Aorta (tissue), 5 donors: ENCODE measurements at places on chromosomes 5 and 9. TPM values are rescaled to one million over a fixed set of nuclear protein-coding genes. Genes with fewer than 3 reads are reported as not detected.

The FOXD4L5 gene
- total RNA-seq, result 0.45 TPM

The CDO1 gene
- total RNA-seq, result 27.7 TPM

The SAPCD2 gene
- total RNA-seq, result 0.26 TPM

The SLC36A3 gene
- total RNA-seq, result not detected

The PCDHB3 gene
- 2.9 TPM for total RNA-seq

The RLN2 gene
- not detected for total RNA-seq

The CCDC152 gene
- 0.78 TPM for total RNA-seq

The POLR1E gene
- total RNA-seq, result 23.8 TPM

DNA sequence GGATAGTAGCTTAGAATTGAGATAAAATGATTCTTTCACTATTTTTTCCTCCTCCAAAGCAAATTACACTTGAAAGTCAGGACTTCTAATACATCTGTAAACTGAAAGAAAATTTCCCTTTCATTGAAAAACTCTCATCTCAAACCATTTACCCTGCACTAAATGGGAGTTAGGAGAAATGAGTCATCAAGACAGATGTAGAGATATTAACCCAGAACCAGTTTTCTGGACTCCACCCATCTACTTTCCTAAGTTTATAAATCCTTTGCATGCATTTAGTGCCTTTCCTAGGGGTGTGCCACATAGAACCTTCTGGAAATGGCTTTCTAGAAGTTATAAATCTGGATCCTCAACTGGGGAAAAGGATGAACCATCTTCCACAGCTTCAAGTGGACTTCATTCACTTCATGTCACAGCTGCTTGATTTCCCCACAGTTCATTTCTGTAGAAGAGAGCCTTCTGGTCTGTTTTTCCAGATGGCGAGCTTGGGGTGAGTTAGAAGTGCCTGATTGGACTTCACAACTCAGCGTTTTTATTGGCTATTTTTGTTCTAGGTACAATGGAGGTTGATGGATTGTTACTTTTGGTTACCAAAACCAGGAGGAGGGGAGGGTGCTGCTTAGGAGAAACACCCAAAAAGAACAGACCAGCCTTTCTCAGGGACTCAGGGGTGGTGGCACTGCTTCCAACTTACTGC is 72.5 kb upstream of the GPR151 start:
- no peak for DNase-seq

DNA sequence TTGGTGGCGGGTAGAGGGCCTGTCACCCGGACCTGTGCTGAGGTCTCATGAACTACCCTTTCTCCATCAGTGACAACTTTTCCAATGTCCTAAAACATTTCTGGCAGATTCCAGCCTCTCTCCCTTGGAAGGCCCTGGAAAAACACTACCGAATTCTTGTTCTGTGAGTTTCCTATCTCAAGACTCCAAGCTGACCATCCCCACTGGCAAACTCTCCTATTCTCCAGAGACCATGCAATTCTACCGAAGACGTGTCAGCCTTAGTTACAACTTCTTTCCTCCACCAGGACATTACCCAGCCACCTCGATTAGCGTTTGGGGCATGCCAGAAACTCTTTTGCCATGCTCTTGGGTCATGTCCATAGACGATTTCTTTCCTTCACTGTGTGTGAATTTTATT is 26.8 kb upstream of the GABRP start:
- DNase-seq, result no peak

DNA sequence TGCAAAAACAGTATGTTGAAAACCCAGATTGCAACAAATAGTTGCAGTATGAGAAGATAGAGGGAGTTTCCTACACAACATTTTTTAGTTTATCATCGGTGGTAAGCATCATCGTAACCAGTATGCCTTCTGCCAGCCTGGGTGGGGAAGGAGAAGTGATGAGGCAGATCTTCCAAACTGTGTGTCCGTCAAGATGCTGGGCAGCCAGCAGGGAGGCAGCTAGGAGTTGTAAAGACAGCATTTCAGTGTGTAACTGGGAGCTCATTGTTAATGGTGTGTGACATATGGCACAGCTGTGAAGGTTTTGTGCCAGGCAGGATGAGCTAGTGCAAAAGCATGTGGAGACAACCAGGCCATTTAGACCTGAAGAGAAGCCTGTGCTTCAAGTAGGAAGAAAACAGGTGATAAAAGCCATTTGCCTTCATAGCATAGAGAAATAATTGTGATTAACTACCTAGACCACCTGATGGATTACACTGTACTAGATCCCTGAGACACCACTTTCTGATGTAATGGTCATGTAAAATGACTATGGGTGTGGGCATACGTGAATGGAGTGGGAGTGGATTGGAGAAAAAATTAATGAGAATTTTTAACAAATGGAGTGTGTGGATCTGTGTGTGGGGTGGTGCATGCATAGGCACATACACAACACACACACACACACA is 347.0 kb upstream of the ADAMTSL1 start:
- no peak for DNase-seq

DNA sequence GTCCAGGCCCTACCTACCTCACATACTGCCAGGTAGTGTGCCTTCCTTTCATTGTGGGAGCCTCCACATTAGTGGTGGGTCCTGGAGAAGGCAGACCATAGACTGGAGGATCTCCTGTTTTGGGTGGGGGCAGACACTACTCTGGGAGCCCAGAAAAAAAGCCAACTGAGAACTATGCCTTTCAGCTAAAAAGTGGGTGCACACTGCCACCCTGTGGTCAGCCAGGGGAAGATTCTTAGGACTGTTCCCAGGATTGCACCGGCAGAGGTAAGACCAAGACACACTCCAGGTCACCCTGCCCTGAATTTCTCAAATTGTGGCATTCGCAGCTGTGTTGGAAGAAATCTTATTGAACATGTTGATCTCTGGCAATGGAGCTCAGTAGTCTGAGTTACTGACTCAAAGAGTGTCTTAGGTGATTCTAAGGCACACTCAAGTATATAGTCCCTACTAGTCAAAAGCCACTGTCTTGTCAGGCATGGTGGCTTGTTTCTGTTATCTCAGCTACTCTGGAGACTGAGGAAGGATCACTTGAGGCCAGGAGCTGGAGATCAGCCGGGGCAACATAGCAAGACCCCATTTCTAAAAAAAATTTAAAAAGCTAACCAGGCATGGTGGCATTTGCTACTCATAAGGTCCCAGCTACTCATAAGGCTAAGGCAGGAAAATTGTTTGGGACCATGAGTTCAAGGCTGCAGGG is 3.6 kb downstream of the SIGMAR1 start:
- peak; percentile 85 for DNase-seq

DNA sequence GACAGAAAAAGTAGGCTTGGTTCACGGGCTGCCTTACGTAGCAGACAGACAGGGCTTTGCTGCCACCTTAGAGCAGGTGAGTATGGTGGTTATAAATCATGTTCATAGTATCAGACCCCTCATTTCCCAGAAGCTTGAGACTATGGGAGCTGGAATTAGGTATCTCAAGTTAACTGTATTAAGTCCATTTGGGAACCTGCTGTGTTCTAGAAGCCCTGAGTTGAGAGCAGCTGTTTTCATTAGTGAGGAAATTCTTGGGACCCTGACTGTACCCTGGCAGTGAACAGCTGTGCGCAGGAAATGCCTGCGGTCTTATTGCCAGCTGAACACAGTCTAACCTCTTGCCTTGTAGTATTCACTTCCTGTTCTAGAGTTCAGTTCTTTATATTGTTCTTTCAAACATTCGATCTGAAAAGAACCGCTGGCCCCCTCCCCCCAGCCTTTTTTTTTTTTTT is 29.8 kb downstream of the UGCG start:
- no peak for DNase-seq

- no peak for DNase-seq
Measured at GRCh38 chr5:170642776-170643436, 139.1 kb downstream of the KCNIP1 start.

DNA sequence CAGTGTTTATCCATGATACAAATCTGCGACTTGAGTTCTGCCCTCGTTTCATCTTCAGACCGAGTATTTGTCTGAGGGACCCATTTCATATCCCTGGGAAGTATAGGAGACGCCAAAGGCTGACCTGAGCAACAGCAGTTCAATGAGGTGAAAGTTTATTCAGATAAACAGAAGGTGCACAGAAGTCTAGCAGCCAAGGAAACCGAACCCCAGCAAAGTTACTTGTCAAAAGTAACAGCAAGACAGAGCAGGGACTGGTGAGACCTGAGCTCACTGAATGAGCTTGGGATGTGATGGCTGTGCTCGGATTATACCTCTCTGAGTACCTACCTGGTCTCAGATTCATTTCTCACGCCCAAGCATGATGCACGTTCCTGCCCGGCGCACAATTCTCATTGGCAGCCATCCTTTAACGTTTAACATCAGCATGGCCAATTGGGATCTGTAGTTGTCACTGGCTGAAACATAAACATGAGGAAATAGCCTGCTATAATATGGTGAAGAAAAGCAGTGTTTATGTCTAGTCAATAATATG is 599 bp downstream of the LYRM7 start:
- DNase-seq, result no peak

- DNase-seq, result no peak
Measured at GRCh38 chr5:148740966-148741742, 85.3 kb upstream of the ADRB2 start.

DNA sequence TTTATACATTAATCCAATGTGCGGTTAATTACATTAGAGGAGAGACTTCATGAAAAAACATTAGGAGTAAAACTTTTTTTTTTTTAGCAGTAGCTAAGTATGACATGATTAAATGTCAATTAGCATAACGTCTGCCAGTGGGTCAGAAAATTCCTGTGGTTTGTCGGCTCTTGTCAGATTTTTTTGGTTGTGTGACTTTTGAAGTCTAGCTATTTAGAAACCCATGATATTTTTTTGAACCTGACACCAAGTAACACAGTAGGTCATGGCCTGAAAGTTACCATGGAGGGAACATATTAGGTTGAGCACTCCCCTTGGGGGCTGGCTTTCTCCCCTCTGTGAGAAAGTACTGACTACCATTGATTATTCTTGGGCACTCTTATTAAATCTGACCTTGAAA is 84.8 kb upstream of the ALDH1A1 start:
- no peak for DNase-seq

DNA sequence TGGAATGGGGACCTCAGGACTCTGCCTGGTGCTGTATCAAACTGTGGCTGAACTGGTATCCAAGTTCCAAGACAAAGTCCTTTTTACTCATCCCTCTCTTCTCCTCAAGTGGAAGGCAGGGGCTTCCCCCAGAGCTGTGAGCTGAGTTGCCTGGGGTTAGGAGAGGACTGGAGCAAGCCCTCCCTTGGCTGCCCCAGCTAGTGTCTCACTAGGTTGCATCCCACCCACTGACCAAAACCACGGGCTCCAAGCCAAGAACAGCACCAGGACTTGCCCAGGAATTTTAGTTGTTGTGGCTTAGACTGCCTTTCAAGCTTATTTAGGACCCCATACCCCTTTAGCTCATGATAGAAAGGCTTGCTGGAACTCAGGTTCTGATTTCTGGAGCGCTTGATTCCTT is 158.7 kb upstream of the TNC start:
- no peak for DNase-seq

DNA sequence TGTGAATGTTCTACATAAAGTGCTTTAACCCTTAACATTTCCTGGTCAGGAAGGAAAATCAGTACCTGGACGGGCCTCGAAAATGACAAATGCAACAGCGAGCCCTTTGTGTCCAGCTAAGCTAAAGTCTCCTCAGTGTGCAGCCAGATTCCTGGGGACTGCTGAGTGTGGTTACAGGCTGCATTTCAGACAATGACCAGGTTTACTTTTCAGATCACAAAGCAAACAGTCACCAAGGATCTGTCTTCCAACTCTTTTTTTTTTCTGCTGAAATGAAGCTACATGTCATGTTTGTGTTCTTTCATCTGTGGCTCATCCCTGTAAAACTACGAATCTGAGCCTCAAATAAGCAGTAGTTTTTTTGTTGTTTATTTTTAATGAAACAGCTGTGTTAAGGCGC is 20.8 kb downstream of the SLC46A2 start:
- DNase-seq, result peak; percentile 8

DNA sequence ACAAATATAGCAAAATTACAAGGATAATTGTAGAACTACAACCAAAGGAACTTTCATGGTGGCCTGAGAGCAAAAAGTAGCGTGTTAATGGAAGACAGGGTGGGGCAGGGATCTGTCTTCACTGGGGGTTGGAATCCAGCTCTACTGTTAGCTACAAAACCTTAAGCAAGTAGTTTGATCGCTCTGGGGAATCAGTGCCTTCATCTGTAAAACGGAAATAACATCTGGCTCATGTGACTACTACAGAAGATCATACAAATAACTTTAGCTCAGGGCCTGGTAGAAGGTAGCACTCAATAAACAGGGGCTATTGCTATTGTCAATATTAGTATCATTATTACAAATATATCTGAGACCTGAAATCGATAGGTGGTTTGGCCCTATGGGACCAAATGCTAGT is 40.4 kb downstream of the ZNF608 start:
- no peak for DNase-seq

- no peak for DNase-seq
Measured at GRCh38 chr5:17441351-17441750, 56.7 kb upstream of the TAF11L2 start.

DNA sequence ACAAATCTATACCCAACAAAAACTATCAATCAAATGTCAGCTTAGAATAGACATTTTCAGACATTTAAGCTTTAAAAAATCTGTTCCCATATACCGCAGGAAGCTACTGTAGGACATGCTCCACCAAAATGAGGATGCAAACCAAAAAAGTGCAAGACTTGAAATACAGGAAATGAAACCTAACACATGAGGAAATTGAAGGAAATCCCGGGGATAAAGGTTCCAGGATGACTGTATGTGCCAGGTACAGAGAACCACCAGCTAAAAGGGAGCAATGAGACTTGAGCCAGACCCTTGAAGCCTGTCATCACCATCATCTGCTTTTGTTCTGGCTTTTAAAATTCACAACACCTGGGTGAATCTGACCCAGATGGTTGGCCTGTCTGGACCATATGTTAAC is 21.4 kb downstream of the DIAPH1 start:
- DNase-seq, result no peak

GRCh38 chr5:127979475-127979874 is 104.1 kb upstream of the SLC12A2 start:
- no peak for DNase-seq

GRCh38 chr5:37811866-37812265 is 28.0 kb downstream of the GDNF start:
- DNase-seq, result no peak

- DNase-seq, result no peak
Measured at GRCh38 chr5:89071941-89072331, 189.0 kb upstream of the MEF2C start.

GRCh38 chr5:165525271-165525670 is 2019.9 kb downstream of the MAT2B start:
- DNase-seq, result no peak

- DNase-seq, result no peak
Measured at GRCh38 chr9:128405077-128405779, 15.4 kb upstream of the CERCAM start.

GRCh38 chr5:54959673-54960418 is 25.5 kb downstream of the ESM1 start:
- no peak for DNase-seq

GRCh38 chr5:135088911-135089310 is 54.9 kb upstream of the PITX1 start:
- no peak for DNase-seq

GRCh38 chr9:107174441-107174840 is 108.6 kb upstream of the RAD23B start:
- DNase-seq, result no peak

- no peak for DNase-seq
Measured at GRCh38 chr5:92505925-92506324, 1075.1 kb downstream of the NR2F1-AS1 start.
